ENCODE measurements at places on chromosomes 13 and 19. TPM values are rescaled to one million over a fixed set of nuclear protein-coding genes. Genes with fewer than 3 reads are reported as not detected.
A peak's percentile ranks its signal among the peaks of the same experiment; 100 is the strongest.

DNA sequence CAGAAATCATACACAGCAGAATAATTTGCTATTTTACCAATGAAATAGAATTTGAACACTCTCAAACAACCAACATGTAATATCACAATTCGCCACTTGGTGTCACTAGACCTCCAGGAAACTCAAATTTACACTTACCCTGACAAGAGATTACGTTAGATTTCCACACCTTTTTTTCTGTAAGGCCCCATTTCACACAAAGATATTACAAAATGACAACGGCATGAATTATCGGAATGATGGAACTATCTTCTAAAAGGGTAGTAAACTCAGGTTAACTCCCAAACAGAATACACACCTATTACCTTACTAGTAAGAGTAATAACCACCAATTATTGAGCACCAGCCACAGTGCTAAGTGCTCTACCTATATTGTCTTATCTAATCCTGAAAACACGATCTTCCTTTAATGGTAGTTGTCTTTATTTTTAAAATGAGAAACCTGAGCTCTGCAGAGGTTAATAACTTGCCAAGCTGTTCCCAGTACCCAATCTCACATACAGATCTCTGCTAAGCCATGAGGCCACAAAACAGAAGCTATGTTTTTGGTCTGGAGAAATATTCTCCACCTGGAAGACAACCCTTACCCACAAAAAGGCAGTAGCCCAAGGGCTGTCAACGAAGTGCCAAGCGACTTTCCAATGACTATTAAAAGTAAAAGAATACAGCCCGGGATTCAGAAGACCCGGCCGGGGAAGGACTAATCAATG, 152.4 kb downstream of the DCLK1 start:
- H3K27me3 ChIP-seq: no peaks in the 10 kb centered on the region
- no peaks in the 10 kb centered on the region for H3K4me1 ChIP-seq
- no peak for DNase-seq
- H3K36me3 ChIP-seq: no peaks in the 10 kb centered on the region

- H3K4me1 ChIP-seq: no peaks in the 10 kb centered on the region
- DNase-seq: no peak
- H3K4me3 ChIP-seq: no peak overlapping the region
- no peaks in the 10 kb centered on the region for H3K27me3 ChIP-seq
- no peaks in the 10 kb centered on the region for H3K36me3 ChIP-seq
- no peak overlapping the region for H3K27ac ChIP-seq
Observed at GRCh38 chr13:73162912-73163911, 104.4 kb downstream of the KLF5 start.

- no peak for DNase-seq
- H3K4me1 ChIP-seq: peaks cover 33% of the 10 kb centered on the region
- no peak overlapping the region for H3K27ac ChIP-seq
- no peak overlapping the region for H3K4me3 ChIP-seq
- H3K36me3 ChIP-seq: peaks cover 6% of the 10 kb centered on the region
Observed at GRCh38 chr13:25281935-25282332, 5.4 kb downstream of the MTMR6 start.

DNA sequence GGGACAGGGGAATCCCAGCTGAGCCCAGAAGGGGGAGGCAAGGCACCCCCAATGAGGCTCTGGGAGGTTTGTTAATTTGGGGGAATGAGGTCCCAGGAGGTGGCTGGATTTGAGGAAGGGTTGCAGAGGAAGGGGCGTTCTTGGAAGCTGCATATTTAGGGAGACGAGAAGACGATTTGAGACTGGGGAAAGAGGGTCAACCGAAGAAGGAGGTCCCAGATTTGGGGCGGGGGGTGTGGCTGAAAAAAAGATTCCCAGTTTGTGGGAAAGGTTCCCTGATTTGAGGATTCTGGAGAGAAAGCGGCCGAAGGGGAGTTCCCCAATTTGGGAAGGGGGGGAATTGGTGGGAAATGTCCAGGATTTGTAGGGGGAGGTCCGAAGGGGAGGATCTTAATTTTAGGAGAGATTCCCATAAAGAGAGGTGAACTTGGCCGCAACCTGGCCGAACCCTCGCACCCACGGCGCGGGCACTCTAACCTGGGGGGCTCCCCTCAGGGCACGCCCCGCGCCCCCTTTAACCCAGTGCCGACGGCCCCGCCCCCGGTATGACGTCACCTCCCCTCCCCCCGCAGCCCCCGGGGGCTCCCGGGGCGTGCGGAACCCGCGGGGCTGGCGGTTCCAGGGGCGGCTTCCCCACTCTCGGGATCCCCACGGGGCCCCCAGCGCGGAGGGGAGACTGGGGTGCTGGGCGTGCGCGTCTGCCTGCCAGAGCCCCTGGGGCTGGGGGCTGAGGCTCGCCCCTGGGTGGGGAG, 1.2 kb downstream of the PTPRS start:
- H3K36me3 ChIP-seq: no peaks in the 10 kb centered on the region
- no peak overlapping the region for H3K27ac ChIP-seq
- peaks cover 24% of the 10 kb centered on the region for H3K4me1 ChIP-seq
- H3K4me3 ChIP-seq: no peak overlapping the region
- DNase-seq: no peak
- peaks cover 60% of the 10 kb centered on the region for H3K27me3 ChIP-seq

DNA sequence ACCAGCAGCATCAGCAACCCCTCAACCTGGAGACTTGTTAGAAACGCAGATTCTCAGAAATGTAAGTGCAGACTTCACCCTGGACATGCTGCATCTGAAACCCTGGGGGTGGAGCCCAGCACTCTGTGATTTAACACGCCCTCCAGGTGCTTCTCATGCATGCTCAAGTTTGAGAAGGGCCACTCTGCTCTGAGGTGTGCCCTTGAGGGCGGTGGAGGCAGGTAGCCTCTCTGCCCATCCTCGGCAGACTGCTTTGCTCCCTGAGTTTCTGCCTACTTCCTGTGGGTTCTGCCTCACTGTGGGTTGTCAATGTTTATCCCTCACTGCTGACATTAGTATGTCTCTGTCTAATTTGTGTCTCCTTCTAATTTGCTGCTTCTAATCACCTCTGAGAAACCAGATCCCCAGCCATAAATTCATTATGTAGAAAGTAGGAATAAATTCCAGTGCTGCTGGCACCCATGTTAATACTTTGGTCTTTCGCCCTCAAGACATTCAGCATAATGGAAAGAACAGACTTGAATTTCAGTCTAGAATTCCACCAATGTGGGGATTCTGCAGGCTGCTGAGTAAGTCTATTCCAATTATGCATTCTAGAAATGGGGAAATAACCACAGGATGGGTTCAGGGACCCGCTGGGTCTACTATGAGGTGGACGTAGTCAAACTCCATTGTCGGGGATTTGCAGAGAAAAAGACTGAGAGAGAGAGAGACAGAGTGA, 51.3 kb upstream of the CYSLTR2 start:
- no peaks in the 10 kb centered on the region for H3K4me1 ChIP-seq
- H3K27me3 ChIP-seq: no peaks in the 10 kb centered on the region
- H3K36me3 ChIP-seq: no peaks in the 10 kb centered on the region
- no peak overlapping the region for H3K27ac ChIP-seq

GRCh38 chr13:94395860-94396259, 83.6 kb downstream of the DCT start:
- no peaks in the 10 kb centered on the region for H3K27me3 ChIP-seq
- H3K36me3 ChIP-seq: no peaks in the 10 kb centered on the region
- H3K4me3 ChIP-seq: no peak overlapping the region
- H3K27ac ChIP-seq: no peak overlapping the region
- no peaks in the 10 kb centered on the region for H3K4me1 ChIP-seq
- no peak for DNase-seq

GRCh38 chr13:91813253-91813652, 414.8 kb downstream of the GPC5 start:
- no peak overlapping the region for H3K4me3 ChIP-seq
- no peak overlapping the region for H3K27ac ChIP-seq
- no peaks in the 10 kb centered on the region for H3K27me3 ChIP-seq
- no peaks in the 10 kb centered on the region for H3K4me1 ChIP-seq
- DNase-seq: no peak

DNA sequence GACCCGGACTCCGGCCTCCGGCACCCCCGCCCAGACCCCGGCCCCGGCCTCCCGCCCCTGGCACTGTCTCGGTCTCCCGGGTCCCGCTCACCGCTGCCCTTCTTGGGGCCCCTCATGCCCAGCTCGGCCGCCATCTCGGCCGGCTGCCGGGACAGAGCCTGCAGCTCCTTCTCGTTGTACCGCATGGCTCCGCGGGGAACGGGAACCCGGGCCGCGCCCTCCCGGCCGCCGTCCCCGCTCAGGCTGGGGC, 140 bp downstream of the PLEKHJ1 start:
- peaks cover 74% of the 10 kb centered on the region for H3K4me1 ChIP-seq
- H3K36me3 ChIP-seq: peaks cover 27% of the 10 kb centered on the region
- peak overlapping the region; percentile 98 for H3K27ac ChIP-seq
- DNase-seq: no peak

- H3K4me1 ChIP-seq: no peaks in the 10 kb centered on the region
- H3K36me3 ChIP-seq: no peaks in the 10 kb centered on the region
- H3K27me3 ChIP-seq: no peaks in the 10 kb centered on the region
- H3K4me3 ChIP-seq: no peak overlapping the region
- no peak overlapping the region for H3K27ac ChIP-seq
Observed at GRCh38 chr13:48741377-48741776, 87.6 kb downstream of the CYSLTR2 start.

GRCh38 chr13:62418872-62419271, 1003.2 kb upstream of the PCDH20 start:
- no peak overlapping the region for H3K4me3 ChIP-seq
- H3K36me3 ChIP-seq: no peaks in the 10 kb centered on the region
- no peaks in the 10 kb centered on the region for H3K27me3 ChIP-seq

The ZNF724 gene
- total RNA-seq: 5.5 TPM

The SIGLEC12 gene
- not detected for total RNA-seq

The SERTAD3 gene
- 17.4 TPM for total RNA-seq

The TMEM255B gene
- 1.0 TPM for total RNA-seq

The CEACAM19 gene
- total RNA-seq: 0.78 TPM

The TLE5 gene
- total RNA-seq: 793 TPM

The DNAJB1 gene
- total RNA-seq: 672 TPM

The SELENOV gene
- total RNA-seq: not detected

The IZUMO2 gene
- total RNA-seq: not detected

The PRR22 gene
- total RNA-seq: 3.1 TPM
